ENCODE measurements at places on chromosomes 5 and 9.

GRCh38 chr5:111394586-111394985, 117.7 kb downstream of the STARD4 start:
- no peak overlapping the region for H3K27ac ChIP-seq
- H3K4me1 ChIP-seq = no peaks in the 10 kb centered on the region
- H3K4me3 ChIP-seq = no peak overlapping the region

DNA sequence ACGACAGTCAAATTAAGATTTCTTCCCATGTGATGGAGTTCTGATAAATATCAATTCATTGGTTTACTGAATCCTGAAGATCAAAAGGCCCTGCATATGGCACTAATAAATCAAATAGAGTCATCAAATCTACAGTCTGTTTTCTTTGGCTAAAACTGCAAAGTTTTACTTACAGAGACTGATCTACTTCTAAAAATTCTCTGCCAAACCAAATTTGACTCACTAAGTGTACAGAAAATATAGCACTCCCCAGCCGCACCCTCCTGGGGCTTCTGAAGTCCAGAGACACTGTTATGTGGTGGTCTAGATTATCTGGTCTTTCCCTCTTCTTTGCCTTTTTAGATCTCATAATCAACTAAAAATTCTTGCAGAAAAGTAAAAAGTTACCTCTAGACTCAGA, 237.7 kb downstream of the MLLT3 start:
- H3K36me3 ChIP-seq = no peaks in the 10 kb centered on the region
- H3K4me3 ChIP-seq = no peak overlapping the region
- no peaks in the 10 kb centered on the region for H3K27me3 ChIP-seq
- DNase-seq = no peak
- peaks cover 11% of the 10 kb centered on the region for H3K4me1 ChIP-seq

DNA sequence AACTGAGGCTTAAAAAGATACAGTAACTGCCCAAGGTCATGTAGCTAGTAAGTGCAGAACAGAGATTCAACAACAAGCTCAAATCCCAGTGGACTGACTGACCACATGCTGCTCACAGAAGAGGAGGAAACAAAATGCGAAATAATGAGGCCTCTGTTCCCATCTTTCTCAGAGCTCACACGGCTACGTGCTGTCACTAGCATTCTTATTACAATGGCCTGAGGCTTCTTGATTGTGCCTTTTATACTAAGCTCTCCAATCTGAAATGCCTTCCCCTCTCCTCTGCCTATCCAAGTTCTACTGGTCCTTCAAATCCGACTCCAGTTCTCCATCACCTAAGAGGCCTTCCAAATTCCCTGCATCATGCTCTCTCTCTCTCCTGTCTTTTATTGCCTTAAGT, 26.0 kb downstream of the SGTB start:
- no peak overlapping the region for H3K27ac ChIP-seq
- H3K4me3 ChIP-seq = no peak overlapping the region
- H3K4me1 ChIP-seq = peaks cover 17% of the 10 kb centered on the region
- no peaks in the 10 kb centered on the region for H3K27me3 ChIP-seq

DNA sequence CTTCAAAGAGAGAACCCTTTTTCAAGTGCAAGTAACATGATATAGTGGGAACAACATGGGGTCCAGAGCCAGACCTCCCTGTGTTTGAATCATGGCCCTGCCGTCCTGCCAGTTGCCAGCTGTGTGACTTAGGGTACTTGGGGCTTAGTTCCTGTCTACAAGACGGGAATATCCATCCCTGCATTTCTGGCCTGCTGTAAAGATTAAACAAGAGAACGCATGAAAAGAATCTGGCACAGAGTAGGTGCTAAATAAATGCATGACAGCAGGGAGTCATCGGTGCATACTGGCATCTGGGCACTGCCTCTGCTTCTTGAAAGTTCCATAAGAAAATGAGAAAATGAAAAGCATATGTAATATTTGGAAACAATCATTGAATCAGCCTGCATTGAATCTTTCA, 77.8 kb upstream of the PRRC1 start:
- no peaks in the 10 kb centered on the region for H3K36me3 ChIP-seq
- DNase-seq = no peak
- H3K27me3 ChIP-seq = no peaks in the 10 kb centered on the region

DNA sequence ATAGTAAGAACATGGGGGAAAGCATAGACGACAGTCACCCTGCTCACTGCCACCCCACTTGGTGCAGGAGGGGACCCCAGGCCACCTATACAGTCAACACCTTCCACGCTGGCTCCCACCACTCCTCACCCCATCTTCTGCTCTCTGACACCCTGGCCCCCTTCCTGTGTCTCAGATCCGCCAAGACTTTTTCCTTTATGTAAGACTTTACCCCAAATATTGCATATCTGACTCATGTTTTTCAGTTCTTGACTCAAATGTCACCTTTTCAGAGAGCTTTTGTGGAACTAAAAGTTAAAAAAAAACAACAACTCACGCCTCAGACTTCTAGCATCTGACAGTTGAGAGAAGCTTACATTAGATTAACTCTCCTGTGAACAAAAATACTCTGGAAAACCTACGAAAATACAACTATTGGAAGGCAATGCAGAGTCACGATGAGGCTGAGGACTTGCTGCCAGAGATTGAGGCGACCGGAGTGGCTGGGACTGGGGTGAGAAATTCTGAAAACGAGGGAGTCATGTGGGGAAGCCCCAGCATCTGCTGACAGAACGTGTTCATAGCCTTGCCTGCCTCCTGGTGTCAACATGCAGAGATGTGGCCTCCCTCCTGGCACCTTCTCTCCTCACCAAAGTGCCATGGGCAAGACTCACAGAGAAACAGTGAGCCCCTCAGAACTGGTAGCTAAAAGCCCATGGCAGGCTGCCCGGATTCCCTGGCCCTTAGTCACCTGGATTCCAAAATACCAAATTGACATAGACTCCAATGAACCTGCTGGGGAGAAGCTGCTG, 22.4 kb upstream of the FCN2 start:
- no peak overlapping the region for H3K27ac ChIP-seq
- H3K4me3 ChIP-seq = no peak overlapping the region
- no peaks in the 10 kb centered on the region for H3K27me3 ChIP-seq
- no peak for DNase-seq
- H3K36me3 ChIP-seq = no peaks in the 10 kb centered on the region

- no peaks in the 10 kb centered on the region for H3K4me1 ChIP-seq
- no peak overlapping the region for H3K27ac ChIP-seq
- DNase-seq = peak; percentile 34
- no peaks in the 10 kb centered on the region for H3K27me3 ChIP-seq
- no peaks in the 10 kb centered on the region for H3K36me3 ChIP-seq
Observed at GRCh38 chr9:89919171-89919681, 314.4 kb downstream of the GADD45G start.

DNA sequence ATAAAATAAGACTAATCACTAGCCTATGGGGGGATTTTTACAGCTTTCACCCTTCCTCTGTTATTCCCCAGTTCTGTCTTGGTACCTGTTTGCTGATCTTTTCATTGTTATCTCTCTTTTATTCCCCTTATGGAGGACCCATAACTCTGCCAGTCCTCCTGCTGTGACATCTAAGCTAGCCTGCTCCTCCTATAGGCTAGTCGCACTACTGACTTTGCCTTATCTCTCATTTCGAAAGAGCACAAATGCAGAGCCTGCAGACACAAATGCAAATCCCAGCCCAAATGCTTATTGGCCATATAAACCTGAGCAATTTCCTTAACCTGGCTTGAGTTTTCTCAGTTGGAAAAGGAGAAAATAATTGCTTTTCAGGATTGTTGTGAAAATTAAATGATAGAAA, 59.1 kb upstream of the CAMK4 start:
- no peaks in the 10 kb centered on the region for H3K27me3 ChIP-seq
- H3K4me1 ChIP-seq = no peaks in the 10 kb centered on the region
- no peak overlapping the region for H3K4me3 ChIP-seq
- no peaks in the 10 kb centered on the region for H3K36me3 ChIP-seq
- H3K27ac ChIP-seq = no peak overlapping the region

GRCh38 chr5:74502479-74502950, 138.0 kb downstream of the ENC1 start:
- H3K27me3 ChIP-seq = no peaks in the 10 kb centered on the region
- no peak overlapping the region for H3K4me3 ChIP-seq
- peak overlapping the region; percentile 20 for H3K27ac ChIP-seq
- H3K36me3 ChIP-seq = no peaks in the 10 kb centered on the region
- no peak for DNase-seq

DNA sequence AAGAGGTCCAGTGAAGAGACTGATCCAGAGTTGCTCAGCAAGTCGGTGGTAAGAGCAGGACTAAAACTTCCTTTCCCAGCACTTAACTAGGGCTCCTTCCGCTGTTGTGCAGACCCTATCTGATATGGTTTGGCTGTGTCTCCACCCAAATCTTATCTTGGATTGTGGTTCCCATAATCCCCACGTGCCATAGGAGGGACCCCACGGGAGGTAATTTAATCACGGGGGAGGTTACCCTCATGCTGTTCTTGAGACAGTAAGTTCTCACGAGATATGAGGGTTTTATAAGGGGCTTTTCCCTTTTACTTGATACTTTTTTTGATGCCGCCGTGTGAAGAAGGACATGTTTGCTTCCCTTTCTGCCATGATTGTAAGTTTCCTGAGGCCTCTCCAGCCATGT, 221.9 kb upstream of the GLRA1 start:
- H3K27ac ChIP-seq = no peak overlapping the region
- no peaks in the 10 kb centered on the region for H3K36me3 ChIP-seq
- H3K4me1 ChIP-seq = no peaks in the 10 kb centered on the region
- H3K4me3 ChIP-seq = no peak overlapping the region
- H3K27me3 ChIP-seq = no peaks in the 10 kb centered on the region

- no peaks in the 10 kb centered on the region for H3K4me1 ChIP-seq
- no peaks in the 10 kb centered on the region for H3K36me3 ChIP-seq
- no peaks in the 10 kb centered on the region for H3K27me3 ChIP-seq
- DNase-seq = no peak
- no peak overlapping the region for H3K4me3 ChIP-seq
Observed at GRCh38 chr9:16125629-16126028, 572.8 kb downstream of the CCDC171 start.
